ENCODE measurements at places on chromosomes 16 and 17.

DNA sequence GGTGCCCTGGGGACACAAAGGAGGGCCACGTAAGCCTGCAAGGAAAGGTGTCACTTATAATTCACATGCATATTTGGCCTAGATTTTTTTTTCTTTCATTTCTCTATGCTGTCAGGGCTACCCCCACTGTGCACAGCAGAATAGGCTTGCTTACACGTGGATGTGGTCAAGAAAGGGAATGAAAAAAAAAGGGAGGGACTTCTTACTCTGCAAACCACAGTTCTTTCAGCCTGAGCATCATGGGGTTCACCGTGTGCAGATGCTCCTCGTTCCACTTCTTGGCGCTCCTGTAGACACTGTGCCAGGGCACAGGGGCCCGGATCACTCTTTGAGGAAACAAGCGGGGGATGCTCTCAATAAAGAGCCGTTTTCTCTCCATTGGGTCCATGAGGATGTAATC lies 16.6 kb downstream of the DNAH3 start:
- DNase-seq = no peak

- DNase-seq = no peak
These were observed 2.0 kb downstream of the CORO7 start for GRCh38 chr16:4414187-4414917.

- DNase-seq = no peak
These were observed 32.0 kb upstream of the SNN start for GRCh38 chr16:11636172-11636721.

- DNase-seq = no peak
These were observed 598.4 kb upstream of the SOX9 start for GRCh38 chr17:71522383-71522782.

GRCh38 chr17:6706499-6706898 lies 6.7 kb downstream of the SLC13A5 start:
- no peak for DNase-seq

GRCh38 chr17:40445751-40446468 lies 2.7 kb downstream of the IGFBP4 start:
- DNase-seq = no peak

GRCh38 chr17:2064147-2064489 lies 9.2 kb downstream of the HIC1 start:
- no peak for DNase-seq

DNA sequence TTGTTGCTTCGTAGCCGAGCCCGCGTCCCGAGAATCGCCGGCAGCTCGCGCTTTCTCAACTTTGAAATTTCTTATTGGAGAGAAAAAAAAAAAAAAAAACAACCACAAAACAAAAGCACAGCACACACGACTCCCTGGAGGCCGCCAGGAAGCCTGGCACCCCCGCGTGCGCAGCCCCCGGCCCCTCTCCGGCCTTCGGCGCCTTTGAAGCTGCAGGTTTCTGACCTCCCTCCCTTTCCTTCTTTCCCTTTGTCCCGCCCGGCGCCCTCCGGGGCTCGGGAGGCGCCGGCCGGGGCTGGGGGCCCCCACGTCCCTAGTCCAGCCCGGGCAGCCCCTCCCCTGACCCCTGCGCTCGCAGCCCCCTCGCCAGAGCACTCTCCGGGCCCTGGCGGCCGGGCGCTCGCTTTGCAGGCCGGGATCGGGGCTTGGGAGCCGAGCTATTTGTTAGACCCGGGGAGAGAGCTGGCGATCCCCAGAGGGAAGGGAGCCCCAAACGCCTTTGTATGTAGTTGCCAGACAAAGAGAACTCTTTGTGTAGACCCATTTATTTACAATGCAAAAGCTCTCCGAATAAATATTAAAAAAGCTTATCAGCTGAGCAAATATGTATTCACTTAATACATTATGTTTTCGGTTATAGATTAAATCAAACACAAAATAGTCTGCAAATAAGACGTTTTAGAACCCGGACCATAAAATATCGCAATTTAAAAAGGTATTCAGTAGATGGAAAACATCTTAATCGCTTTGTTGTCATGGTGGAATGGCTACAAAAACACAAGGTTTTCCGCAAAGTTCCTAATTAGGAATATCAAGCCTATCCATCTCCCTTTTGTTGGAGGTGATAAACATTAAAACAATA lies 2.3 kb downstream of the BAHCC1 start:
- DNase-seq = no peak
